CD4-positive, alpha-beta T cell treated with Interleukin-17A for 4 hours (primary cell): ENCODE measurements at places on chromosomes 4 and X.

- DNase-seq, result no peak
Observed at GRCh38 chr4:38192516-38192915, 232.3 kb downstream of the PTTG2 start.

GRCh38 chrX:6432226-6432625 lies 102.7 kb downstream of the VCX3A start:
- DNase-seq, result no peak

- DNase-seq, result no peak
Observed at GRCh38 chrX:49266523-49267445, 2.3 kb upstream of the FOXP3 start.

DNA sequence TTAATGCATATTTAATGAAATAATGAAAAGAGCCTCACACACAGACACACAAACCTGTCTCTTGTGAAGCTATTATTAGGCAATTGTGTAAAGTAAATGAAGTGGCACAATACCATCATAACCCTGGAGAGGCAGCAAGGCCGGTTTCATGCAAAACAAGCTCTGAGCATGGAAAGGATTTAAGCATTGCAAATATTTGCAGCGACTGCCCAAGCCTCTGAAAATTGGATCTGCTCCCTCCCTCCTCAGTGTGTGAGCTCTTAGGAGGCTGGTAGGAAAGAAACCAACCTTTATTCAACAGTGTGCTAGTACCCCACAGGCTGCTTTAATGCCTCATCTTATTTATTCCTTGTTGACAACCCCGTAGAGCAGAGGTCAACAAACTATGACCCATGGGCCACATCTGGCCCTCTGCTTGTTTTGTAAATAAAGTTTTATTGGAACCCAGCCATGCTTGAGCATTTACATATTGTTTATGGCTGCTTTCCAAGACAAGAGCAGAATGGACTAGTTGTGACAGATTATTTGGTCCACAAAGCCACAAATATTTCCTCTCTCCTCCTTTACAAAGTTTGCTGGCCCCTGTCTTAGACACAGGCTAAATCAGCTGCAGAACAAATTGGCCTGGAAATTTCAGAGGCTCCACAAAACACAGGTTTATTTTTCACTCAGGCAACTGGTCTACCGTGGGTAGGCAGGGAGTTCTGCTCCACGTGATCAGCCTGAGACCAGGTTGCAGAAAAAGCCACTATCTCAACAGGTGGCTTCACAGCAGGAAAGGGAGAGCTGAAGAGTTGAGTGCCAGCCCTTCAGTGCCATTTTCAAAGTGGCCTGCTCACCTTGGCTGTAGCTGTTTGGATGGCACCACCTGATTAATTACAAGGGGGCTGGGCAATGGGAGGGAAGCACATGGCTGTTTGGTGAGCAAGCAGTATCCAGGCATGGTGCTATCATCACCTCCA lies 16.8 kb downstream of the RS1 start:
- no peak for DNase-seq
